ENCODE measurements at places on chromosomes 2 and 18. TPM values are rescaled to one million over a fixed set of nuclear protein-coding genes. Genes with fewer than 3 reads are reported as not detected.

GRCh38 chr2:235701206-235701981 is 207.6 kb downstream of the AGAP1 start:
- no peak for DNase-seq

GRCh38 chr18:54433368-54433767 is 75.7 kb downstream of the C18orf54 start:
- no peak for DNase-seq

GRCh38 chr2:226531061-226531810 is 268.4 kb downstream of the IRS1 start:
- no peak for DNase-seq

DNA sequence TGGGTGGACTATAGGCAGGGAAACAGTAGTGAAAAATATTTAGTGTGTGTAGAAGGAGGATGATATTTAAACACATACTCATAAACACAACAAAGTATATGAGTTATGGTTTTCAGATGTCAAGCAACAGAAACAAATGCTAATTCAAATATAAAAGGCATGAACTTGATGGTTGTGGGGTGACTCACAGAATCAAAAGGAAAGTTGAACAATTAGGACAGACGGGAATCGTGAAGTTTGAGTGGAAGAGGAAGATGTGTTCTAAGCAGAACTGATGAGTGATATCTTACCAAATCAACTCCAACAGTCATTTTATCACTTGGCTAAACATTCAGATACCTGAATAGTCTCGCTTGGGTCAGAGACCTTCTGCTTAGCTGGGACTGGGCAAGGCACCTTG is 53.6 kb upstream of the ITGA6 start:
- DNase-seq: no peak

GRCh38 chr2:31082002-31082401 is 56.2 kb downstream of the GALNT14 start:
- no peak for DNase-seq

GRCh38 chr18:35620765-35621164 is 39.2 kb downstream of the GALNT1 start:
- DNase-seq: no peak

DNA sequence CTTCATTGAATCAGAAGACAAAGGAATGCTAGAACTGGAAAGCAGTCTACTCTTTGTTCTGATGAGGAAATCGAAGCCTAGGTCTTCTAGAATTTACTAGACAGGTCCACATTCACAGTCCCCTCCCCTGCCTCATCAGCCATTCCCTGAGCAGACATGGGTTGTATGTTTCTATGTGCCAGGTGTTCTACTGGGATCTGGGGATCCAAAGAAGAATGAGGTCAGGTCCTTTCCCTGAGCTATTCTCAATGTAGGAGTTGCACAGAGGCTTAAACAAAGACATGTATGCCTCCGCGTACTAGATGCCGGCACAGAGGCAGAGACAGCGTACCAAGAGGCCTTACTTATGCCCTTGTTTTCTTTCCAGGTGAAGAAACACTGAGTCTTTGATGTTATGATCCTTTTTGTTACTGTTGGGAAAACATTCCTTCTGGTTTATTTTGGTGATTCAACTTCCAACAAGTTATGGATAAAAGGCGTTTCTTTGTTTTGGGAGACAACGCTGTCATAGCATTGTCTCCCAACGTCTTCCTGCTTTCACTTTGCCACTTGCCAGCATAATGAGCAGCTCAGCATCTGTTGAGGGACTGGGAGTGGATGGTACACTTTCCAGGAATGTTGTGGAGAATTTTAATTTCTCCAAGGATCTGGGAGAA is 174.4 kb downstream of the ALPK2 start:
- DNase-seq: no peak

DNA sequence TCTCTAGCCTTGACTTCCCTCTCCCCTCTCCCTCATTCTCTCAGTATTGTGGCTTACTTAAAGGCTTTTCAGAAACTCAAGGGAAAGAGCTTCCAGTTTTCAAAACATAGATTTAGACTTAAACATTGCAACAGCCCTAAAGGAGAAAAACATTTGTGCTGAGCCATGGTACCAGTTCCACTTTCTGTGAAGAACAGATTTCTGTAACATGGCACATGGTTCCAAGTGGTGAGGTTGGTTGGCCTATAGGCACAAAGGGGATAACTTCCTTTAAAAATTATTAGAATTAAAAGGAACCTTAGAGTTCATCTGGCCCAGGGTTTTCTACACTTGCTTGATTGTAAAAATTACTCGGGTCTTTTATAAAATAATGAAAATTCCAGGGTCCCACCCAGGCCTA is 138.6 kb upstream of the CDCA7 start:
- no peak for DNase-seq

GRCh38 chr2:109069331-109070194 is 59.4 kb upstream of the SH3RF3 start:
- no peak for DNase-seq

GRCh38 chr2:121664713-121665112 is 15.5 kb upstream of the CLASP1 start:
- no peak for DNase-seq

DNA sequence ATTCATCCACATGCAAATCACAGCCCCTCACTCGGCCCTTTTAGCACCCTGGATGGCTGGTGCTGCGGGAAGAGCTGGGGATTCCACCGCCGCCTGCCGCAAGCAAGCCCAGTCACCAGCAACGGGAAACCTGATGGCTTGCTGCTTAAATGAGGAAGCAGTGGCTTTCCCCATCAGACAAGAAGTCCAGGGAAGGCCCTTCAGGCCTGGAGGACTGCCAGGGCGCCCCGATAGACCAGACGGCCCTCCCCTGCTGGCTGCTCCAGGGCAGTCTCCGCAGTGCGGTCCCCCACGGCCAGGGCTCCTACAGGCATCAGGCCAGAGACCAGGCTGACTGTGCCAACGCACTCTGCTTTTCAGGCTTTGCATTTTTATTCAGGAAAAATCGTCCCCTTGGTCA is 439.1 kb downstream of the EIPR1 start:
- no peak for DNase-seq

DNA sequence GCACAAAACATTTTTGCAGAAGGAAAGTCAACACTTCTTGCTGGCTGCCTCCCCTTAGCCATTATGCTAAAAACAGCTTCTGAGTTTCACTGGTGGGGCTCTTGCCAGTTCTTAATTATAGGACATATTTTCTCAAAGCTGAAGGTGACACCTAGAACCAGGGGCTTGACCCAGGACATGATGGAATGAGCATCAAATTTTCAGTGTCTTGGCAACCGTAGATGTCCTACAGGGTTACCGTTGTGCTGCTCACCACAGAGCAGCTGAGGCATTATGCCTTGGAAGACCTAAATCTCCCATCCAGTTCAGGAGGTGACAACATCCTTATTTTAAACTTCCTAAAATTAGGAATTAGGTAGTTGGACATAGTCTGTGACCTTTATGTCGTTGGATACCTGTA is 46.7 kb downstream of the TMEM185B start:
- no peak for DNase-seq

DNA sequence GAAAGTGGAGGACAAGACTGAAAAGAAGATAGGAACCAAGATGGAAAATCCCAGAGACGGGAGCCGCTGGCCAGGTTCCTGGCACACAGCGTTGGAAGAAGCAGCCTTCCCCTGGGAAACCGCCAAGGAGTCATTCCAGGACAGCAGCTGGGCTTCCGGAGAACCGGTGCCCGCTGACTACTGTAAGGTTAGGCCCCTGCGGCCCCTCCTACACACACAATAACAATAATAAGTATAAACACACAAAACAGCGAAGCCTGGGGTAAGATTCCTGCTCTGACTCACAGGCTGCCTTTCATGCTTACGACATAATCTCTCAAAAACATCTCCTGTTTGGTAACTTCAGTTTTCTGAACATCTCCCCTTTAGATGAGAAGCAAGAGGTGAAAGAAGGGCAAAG is 28.1 kb upstream of the MYCN start:
- DNase-seq: no peak

- no peak for DNase-seq
These were observed 95.3 kb downstream of the GALR1 start for GRCh38 chr18:77344786-77345500.

GRCh38 chr2:220147161-220148038 is 520.0 kb downstream of the SLC4A3 start:
- no peak for DNase-seq

DNA sequence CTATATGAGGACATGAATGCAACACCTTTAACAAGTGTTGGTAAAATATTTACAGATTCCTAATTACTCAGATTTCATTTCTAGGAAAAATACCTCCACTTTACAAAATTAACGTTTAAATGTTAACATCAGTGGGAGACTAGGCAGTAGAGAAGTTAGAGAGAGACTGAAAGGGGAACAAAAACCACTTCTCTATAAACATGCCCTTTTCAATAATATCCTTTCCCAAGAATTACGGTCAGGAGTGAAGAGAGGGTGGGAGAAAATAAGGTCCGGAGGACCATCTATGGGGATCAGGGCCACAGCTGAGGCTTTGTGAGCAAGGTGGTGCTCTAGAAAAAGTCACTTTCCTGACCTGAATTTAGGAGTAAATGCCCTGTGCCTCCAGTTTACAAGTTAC is 65.3 kb upstream of the WIPF1 start:
- no peak for DNase-seq

- DNase-seq: no peak
These were observed 191.7 kb downstream of the PRKCE start for GRCh38 chr2:45843136-45843535.

DNA sequence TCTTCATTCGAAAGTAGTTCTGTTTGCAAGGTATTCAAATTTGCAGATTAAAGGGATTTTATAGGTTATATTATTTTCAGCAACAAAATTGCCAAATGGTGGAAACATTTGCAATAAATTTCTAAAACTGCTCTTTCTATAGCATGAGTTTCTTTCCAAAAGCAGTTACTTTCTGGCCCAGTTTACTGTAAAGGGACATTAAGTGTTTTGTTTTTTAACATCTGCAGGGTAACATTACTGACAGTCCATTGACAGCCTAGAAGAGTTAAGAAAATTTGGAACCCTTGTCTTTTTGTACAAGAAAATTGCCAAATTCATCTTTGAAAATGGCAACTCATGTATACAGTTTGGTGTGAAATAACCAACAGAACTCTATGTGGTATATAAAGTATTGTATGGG is 375.1 kb downstream of the SETBP1 start:
- no peak for DNase-seq

GRCh38 chr2:212941361-212941760 is 210.1 kb downstream of the IKZF2 start:
- DNase-seq: no peak

- no peak for DNase-seq
These were observed 141.5 kb downstream of the COPS8 start for GRCh38 chr2:237227190-237227589.

DNA sequence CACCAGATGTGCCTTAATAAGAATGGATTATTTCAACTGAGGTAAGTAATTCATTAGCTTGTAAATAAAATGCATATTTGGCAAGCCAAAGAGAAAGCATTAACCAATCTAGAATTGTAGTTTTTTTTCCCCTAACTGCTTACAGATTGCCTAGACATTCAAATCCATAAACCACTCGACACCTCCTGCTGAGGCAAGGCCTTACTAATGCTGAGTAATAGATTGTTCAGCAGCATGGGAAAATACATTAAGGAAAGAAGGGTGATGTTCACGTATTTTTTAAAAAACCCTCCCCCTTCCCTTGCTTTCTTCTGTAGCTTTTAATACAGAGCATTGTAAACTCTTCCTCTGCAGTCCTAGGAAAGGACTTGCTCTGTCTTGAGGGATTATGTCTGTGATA is 17.0 kb upstream of the LINC00305 start:
- DNase-seq: no peak

DNA sequence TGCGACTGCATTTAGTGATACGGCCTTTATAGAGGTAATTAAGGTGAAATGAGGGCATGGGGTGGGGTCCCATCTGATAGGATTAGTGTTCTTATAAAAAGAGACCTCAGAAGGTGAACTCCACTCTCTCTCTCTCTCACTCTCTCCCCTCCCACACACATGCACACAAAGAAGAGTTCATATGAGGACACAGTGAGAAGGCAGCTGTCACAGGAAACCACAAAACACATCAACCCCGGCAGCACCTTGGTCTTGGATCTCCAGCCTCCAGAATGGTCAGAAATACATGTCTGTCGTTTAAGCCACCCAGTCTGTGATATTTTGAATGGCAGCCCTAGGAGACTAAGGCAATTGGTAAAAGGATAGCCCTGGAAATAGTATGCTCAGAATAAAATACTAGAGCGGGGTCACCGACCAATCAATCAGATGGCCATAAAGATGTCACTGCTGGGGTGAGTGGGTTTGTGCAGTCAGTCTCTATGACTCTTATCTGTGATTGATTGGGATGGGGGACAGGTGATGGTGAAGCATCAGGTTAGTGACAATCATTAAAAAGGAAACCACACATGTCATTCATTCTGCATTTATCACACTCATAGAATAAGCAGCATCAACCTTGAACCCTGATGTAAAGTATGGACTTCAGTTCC is 118.9 kb upstream of the POU3F3 start:
- DNase-seq: no peak

DNA sequence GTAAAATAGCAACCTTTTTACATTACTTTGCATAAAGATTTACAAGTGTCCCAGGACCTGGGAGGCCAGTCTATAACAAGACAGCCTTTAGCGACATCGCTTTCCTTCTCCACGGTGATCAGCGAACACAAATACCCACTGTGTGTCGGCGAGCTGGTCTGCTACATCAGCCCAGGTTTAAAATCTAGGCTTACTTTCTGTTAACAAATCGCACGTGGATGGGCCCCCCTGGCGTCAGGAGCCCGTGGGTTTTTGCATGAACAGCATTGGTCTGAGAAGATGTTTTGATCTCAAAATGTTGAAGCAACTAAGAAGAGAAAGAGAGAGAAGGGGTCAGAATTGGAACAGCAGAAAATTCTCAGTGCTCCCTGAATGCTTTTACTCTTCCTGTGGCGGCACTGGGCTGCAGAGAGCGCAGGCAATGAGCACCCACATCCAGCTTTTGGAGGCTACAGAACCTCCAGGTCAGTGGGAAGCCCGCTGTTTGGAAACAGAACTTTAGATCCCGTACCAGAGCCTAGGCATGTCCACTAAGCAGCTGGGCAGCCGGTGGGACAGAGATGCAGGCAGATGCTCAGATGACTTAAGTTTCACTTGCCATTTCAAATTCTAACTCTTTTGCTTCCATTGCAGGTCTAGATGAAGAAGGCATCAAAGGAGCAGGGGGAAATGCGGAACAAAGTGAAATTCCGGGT is 32.9 kb downstream of the CYP27C1 start:
- no peak for DNase-seq

DNA sequence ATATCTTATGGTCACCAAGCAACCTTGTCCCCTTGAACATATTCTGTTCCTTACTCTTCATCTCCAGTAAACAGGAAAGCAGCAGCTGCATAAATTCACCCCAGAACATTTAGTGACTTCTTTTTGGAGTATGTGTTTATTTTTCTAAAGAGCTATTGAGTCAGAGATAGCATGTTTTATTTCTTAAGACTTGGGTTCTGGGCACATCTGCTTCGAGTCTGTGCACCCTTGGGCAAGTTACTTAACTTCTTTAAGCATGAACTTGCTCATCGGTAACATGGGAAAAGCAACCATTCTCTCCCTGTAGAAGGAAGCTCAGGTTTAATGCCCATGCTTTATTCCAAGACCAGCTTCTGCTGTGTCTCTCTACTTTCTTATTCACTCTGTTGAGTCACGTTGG is 309.3 kb upstream of the MEX3C start:
- no peak for DNase-seq

GRCh38 chr18:31566576-31567306 is 24.9 kb upstream of the TTR start:
- DNase-seq: no peak

Gene IL1R1
- 21.3 TPM for total RNA-seq

Gene SERPINB13
- not detected for total RNA-seq

Gene SUMO1
- 110 TPM for total RNA-seq

Gene ZNF519
- 5.1 TPM for total RNA-seq

Gene SRD5A2
- not detected for total RNA-seq

Gene RPRM
- not detected for total RNA-seq

Gene KIAA2012
- not detected for total RNA-seq

Gene PAIP2B
- total RNA-seq: 1.2 TPM

Gene IL1B
- 1.3 TPM for total RNA-seq

Gene TACR1
- not detected for total RNA-seq

All from activated T-cell treated with anti-CD3 and anti-CD28 coated beads, Interleukin-2, amount 50 U/mL, for 4 hours (primary cell).